Fibroblast of the aortic adventitia (primary cell): ENCODE measurements at places on chromosomes 7 and 10.
A peak's percentile ranks its signal among the peaks of the same experiment; 100 is the strongest.

GRCh38 chr10:77717336-77717735 lies 79.7 kb upstream of the KCNMA1 start:
- DNase-seq: no peak

DNA sequence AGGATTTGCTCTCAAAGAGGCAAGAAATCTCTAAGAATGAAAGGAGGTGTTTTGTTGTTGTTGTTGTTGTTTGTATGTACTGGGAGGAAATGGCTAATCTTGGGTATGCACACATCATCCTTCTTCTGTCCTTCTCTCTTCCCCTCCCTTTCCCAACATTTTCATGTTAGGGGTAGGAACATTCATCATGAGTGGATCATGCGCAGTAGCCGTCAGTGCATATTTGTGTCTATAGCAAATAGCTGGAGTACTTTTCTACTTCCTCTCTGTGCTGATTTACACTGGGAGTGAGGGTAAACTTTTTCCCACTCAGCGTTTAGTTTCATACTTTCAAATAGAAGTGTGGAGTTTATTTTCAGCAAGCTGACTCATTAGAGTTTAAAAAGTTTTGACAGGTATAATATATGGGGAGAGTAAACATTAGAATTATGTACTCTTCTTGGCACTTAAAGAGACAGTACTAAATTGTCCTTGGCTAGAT lies 80.5 kb upstream of the PRKG1 start:
- peak; percentile 87 for DNase-seq

DNA sequence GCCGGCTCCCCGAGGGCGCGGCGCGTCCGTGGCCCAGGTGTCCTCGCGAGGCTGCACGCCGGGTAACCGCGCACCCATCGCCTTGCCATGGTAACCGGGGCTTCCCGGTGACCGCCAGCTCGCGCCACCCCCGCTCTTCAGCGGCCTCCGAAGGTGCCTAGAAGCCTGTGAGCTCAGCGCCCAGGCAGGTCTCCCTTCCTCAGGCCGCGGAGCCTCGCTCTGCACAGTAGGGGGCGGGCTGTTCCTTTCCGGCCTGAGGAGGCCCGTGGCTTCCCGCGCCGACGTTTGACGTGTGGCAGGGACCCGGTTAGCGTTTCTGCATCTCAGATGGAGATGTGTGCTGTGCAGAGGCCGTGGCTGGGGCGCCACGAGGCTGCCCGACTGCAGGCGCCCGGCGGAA lies 117.1 kb downstream of the DYNC2I1 start:
- DNase-seq: no peak

DNA sequence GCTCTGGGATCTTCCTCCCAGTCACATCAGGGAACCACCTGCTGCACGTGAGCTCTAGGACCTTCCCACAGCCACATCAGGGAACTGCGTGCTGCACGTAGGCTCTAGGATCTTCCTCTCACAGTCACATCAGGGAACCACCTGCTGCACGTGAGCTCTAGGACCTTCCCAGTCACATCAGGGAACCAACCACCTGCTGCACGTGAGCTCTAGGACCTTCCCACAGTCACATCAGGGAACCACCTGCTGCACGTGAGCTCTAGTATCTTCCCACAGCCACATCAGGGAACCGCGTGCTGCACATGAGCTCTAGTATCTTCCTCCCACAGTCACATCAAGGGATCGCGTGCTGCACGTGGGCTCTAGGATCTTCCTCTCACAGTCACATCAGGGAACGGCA lies 229.7 kb downstream of the DIP2C start:
- no peak for DNase-seq

GRCh38 chr10:79116801-79117723 lies 48.3 kb downstream of the ZMIZ1 start:
- DNase-seq: peak; percentile 74

DNA sequence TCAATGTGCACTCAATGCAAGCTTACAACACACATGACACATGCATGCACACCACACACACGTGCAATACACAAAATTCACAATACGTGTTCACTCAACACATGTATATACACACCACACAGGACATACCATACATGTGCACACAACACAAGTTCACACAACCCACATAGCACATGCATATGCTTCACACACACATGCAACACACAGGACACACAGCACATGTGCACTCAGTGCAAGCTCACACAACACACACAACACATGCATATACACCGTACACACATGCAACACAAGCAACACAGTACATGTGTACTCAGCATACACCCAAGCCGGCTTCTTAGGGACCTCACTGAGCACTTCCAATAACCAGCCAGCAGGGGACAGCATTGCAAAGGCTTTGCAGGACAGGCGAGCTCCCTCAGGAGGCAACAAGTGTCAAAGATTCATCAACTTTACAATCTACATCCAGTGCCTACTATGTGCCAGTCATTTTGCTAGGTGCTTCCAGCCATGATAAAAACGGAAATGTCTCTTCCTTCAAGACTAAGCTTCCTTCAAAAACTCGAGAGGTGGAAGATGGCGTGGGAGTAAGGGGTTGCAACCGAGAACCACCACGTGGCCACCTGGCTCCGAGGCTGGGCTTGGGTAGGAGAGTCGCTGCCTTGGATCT lies 61.1 kb downstream of the JCAD start:
- DNase-seq: peak; percentile 89

GRCh38 chr7:138245682-138246081 lies 169.4 kb downstream of the AKR1D1 start:
- DNase-seq: no peak

- peak; percentile 86 for DNase-seq
These were observed 185.8 kb downstream of the HGF start for GRCh38 chr7:81583882-81584533.

DNA sequence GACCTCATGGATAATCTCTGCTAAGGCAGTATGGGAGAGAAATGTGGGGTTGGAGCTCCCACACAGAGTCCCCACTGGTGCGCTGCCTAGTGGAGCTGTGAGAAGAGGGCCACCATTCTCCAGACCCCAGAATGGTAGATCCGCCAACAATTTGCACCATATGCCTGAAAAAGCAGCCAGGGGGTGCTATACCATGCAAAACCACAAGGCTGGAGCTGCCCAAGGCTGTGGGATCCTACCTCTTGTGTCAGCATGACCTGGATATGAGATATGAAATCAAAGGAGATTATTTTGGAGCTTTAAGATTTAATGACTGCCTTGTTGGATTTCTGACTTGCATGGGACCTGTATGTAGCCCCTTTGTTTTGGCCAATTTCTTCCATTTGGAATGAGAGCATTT lies 27.0 kb upstream of the SAMD9L start:
- no peak for DNase-seq

DNA sequence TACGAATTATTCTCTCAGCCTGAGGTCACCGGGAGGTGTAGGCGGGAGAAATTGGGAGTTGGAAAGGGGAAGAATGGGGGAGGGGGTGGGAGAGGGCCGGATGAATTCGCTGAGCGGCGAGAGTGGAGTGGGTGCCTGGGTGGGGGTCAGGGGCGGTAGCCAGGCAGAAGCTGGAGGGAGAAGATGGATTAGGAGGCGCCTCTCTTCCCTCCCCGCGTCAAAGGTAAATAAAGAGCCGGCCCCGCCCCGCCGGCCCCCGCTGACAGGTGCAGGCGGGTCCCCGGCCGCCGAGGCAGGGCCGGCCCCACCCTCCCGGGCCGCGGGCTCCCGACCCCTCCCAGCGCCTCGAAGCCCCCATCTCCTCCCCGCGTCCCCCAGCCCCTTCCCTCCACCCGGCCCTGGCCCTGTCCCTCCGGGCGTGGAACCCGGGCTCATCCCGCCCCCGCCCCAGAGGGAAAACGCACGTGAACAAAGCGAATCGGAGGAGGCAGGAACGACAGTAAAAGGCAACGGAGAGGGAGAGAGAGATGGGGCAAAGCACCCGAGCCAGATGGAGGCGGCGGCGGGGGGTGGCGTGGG lies 872 bp downstream of the FAM131B start:
- DNase-seq: no peak

GRCh38 chr10:49571388-49571787 lies 32.5 kb upstream of the ERCC6 start:
- peak; percentile 75 for DNase-seq

DNA sequence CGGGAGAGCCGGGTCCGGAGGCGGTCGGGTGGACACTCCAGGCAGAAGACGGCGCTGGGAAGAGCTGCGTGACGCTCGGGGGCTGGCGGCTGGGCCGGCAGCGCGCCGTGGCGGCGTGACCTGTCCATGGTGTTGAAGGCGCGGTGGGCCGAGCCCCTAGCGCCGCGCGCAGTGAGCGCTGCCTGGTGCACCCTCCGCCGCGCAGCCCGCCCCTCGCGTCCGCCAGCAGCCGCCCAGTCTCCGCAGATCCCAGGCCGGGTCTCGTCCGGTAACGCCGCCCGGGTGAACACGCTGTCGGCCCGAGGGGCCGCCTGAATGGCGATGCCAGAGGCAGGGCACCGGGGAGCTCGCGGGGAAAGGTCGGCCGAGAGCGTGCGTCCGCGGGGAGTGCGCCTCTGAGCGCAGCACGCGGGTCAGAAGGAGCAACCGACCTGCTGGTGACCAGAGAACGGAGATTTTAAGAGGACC lies 657 bp upstream of the TMEM178B start:
- peak; percentile 25 for DNase-seq

- no peak for DNase-seq
These were observed 537.4 kb upstream of the SORCS1 start for GRCh38 chr10:107701943-107702342.

GRCh38 chr10:16905320-16905719 lies 88.1 kb upstream of the RSU1 start:
- DNase-seq: peak; percentile 74

- peak; percentile 67 for DNase-seq
These were observed 33.2 kb downstream of the TACR2 start for GRCh38 chr10:69383558-69383957.

GRCh38 chr10:54728511-54728910 lies 72.5 kb downstream of the PCDH15 start:
- DNase-seq: no peak

DNA sequence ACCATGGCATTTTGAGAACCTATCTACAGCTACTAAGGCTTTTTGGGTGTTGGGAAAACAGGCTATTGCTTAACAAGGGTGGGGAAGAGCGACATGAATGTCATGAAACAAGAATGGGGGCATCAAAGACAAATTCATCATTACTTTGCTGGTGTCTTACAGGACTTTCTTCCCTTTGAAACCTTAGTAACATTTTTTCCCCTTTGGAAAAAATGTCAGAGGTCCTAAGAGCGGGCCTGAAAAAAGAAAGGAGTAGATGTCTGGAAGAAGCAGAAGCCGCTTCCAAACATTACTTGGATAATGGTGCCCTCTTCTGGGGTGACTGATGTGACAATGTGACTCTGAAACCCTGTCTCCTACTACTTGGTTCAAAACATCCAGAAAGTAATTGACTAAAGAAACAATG lies 3.8 kb upstream of the DDX50 start:
- peak; percentile 84 for DNase-seq

DNA sequence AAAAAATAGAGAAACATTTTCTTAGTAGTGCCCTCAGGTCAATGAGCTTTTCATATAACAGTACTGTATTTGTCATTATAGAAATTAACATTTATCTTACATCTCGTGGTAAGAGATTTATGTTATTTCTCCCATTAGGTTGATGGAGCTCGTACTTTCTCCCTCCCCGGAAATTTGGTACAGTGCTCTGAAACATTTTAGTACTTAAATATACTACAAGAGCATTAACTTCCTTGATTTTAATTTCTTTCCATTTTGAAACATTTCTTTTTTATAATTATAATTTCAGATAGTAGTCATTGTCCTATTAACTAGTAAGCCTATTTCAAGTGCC lies 205.4 kb downstream of the MBL2 start:
- DNase-seq: no peak

DNA sequence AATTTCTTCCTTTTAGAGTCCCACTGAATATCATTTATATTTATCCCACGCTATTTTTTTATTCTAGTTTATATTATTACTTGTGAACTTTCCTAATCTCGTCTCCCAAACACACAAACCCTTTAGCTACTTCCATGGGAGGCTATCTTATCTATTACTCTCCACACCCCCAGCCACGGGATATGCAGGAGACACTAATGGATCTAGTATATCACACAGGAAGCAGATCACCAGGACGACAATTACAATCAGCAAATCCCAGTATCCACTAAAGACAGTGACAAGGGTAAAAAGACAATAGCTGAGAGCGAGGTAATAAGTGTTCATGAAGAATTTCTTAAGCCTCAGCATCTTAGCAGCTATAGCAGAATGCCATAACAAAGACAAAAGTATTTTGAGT lies 3.8 kb upstream of the AKR1E2 start:
- no peak for DNase-seq

GRCh38 chr10:11446133-11446532 lies 165.3 kb downstream of the USP6NL start:
- DNase-seq: no peak

DNA sequence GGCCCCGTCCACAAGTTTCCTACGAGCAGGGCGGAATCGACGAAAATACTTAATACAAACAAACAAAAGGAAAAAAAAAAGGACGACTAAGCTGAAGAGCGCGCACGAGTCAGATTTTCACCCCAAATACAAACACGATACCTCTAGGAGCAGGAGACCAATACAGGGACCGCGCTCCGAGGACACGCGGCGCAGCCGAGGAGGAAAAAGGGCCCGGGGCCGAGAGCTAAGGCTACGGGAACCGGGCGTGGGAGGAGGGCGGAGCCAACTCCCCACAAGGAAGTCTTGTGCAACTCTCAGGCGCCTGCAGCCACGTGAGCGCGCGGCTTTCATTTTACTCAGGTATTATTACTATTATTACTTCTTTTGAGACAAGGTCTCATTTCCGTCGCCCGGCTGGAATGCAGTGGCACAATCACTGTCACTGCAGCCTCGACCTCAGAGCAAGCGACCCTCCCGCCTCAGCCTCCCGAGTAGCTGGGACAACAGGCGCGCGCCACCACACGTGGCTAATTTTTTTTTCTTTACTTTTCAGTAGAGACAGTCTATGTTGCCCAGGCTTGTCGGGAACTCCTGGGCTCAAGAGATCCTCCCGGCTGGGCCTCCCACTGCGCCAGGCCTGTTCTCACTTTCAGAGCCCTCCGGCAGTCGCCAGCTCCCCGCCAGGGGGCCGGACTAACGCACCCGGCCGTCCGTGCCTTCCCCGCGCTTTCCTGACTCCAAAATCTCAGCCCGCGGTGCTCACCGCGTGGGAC lies 1.2 kb downstream of the HNRNPF start:
- peak; percentile 90 for DNase-seq

DNA sequence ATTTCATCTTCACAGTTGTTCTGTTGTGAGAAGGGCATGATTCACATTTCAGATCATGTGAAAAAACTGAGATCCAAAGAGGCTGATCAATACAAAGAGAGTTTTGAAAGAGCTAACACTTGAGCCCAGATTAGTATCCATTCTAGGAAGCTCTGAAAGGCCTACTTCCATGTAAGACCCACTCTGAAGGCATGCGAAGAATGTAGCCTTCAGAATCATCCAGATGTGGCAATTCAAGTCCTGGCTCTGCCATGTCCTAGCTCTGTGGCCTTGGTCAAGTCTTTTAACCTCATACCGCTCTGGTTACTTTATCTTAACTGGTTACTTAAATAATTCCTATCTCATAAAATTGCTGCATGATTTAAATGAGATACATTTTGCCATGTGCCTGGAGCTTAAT lies 111.1 kb downstream of the FZD1 start:
- no peak for DNase-seq
